Hepatic stellate cell (primary cell): ENCODE measurements at places on chromosomes 2 and 18.
A peak's percentile ranks its signal among the peaks of the same experiment; 100 is the strongest.

- no peak for DNase-seq
These were observed 42.6 kb downstream of the ITGAV start for GRCh38 chr2:186632417-186632816.

- no peak for DNase-seq
These were observed 25.9 kb downstream of the VIL1 start for GRCh38 chr2:218444692-218445357.

GRCh38 chr2:216619411-216620393, 13.5 kb upstream of the IGFBP2 start:
- DNase-seq: no peak

DNA sequence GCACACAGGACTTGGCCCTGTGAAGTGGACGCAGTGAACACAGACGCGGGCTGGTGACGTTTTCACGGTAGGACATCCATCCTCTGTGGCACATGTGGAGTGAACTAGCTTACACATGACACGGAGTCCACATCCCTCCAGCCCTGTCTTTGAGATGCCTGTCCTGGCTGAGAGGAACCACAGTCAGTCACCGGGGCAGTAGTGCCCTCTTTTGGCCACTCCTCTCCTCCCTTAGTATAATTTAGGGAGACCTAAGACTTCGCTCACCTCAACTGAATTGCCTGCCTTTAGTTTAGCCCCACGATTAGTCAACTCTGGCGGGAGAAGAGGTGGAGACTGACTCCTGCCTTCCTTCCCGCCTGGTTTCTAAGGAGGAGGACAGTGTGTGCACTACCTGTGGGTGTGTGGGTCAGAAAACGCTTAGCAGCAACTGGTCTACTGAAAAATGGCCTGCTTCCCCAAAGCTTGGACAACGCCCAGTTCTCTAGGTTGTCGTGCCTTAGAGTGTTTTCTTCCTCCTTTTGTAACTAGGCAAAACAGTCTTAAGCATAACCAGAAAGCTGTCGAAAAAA, 70.6 kb downstream of the MBP start:
- no peak for DNase-seq

DNA sequence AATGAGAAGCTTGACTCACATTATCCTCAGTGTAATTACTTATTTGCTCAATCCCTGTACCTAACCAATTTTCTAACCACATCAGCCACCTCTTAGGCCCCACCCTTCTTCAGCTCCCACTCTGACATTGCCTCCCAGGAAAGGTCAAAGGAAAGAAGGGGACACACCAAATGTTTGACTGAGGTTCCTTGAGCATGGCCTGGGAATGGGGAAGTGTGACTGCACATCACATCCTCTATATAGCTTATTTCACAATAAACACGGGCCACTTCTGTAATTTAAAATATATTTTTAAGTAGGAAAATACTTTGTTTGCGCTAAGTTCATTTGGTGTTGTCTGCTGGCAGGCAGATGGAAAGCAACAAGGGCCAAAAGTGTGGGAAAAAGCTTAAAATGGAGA, 3.0 kb upstream of the FIGLA start:
- no peak for DNase-seq

DNA sequence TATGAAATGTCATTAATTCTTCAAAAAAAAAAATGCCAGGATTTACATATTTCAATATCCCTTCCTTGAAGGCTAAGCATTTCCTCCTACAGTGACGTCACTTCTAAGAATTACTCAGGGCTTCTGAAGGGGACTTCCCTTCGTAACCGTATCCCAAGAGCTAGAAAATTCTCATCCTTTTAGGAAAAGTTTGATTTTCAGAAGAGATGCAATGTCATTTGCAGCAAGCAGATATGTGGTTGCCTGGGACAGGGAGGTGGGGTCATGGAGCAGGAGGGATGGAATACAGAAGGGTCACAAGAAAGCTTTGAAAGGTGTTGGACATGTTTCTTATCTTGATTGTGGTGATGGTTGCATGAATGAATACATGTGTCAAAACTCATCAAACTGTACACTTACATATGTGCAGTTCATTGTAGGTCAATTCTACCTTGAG, 97.0 kb upstream of the ATL2 start:
- DNase-seq: no peak

- DNase-seq: no peak
These were observed 76.4 kb downstream of the RHOB start for GRCh38 chr2:20523073-20523798.

GRCh38 chr2:146981921-146982320, 862.9 kb upstream of the ACVR2A start:
- no peak for DNase-seq

DNA sequence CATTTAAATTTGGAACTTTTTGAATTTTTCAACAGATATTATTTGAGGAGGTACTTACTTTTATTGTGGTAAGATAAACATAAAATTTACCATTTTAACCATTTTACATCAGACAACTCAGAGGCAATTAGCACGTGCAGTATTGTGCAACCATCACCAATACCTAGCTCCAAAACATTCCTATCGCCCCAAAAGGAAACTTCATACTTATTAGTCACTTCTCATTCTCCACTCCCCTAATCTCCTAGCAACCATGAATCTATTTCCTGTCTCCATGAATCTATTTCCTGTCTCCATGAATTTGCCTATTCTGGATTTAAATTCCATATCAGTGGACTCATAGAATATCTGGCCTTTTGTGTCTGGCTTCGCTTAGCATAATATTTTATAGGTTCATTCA, 69.9 kb upstream of the FAM136A start:
- peak; percentile 42 for DNase-seq

DNA sequence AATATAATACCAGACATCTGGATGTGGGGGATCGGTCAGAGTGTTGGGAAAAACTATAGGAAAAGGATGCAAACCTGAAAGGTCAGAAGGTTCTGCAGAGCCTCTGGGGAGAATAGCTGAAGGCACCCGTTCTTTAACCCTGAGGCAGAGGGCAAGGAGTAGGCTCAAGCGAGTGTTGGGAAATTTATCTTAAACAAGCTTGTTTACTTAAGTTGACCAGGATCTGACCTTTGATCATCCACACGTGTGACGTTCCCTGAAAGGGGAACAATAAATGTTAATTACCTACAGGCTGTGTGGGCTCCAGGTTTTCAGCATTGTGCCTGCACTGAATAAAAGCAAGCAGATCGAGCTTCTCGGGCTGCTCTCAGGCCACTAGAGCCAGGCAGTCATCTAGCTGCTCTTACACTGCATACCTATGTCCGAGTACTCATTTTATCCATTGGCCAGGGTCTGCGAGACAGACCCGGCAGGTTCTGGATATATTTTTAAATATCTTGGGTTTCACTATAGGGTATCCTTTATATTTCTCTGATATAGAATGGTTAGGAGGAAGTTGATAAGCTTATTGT, 400.6 kb upstream of the CHST9 start:
- DNase-seq: no peak

GRCh38 chr2:18454692-18455235, 105.7 kb downstream of the RDH14 start:
- DNase-seq: no peak

DNA sequence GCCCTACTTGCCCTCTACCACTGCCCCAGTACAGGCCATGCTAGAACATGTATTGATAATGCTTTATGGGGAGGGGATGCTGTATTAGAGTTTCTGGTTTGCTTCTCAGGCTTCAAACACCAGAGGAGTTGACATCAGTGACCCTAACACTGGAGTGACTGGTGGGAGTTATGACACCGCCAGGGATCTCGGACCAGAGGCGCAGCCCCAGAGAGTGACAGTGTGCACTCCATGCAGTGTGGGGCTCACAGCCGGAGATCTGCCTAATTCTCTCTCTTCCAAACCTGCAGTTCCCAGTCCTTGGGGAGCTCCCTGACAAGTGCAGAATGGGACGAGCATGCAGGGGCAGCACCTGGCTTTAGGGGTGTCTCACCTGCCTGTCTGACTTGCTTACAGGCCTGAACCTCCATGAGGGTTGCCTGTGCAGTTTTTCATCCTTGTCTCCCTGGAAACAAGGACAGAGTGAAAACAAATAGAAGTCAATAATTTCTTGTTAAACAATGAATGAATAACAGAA, 244.9 kb upstream of the MYT1L start:
- DNase-seq: no peak

DNA sequence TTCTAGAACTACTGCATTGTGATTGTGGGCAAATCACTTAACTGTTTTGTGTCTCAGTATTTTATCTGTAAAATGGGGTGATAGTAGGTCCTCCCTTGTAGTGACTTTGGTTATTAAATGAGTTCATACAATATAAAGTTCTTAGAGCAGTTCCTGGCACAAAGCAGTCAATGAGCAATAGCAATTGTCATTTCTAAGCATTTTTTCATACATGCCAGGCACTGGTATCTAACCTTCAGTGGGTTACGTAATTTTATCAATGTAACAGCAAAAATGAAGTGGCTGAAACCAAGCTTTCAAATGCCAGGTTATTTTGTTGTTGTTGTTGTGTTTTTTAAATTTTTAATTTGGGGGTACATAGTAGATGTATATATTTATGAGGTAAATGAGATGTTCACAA, 401.9 kb downstream of the MEIS1 start:
- no peak for DNase-seq
